ENCODE measurements at places on chromosomes 2 and 18. TPM values are rescaled to one million over a fixed set of nuclear protein-coding genes. Genes with fewer than 3 reads are reported as not detected.

Gene KCNF1
- 0.09 TPM for total RNA-seq

Gene TTN
- 0.66 TPM for total RNA-seq

Gene DPP4
- 5.0 TPM for total RNA-seq

Gene L3MBTL4
- not detected for total RNA-seq

Gene SMYD1
- not detected for total RNA-seq

Gene MBD2
- total RNA-seq = 159 TPM

Gene LYG2
- not detected for total RNA-seq

Gene MAP2
- 9.2 TPM for total RNA-seq

Gene RNASEH1
- total RNA-seq = 29.9 TPM

Gene MROH2A
- total RNA-seq = not detected

All from endothelial cell of coronary artery (primary cell).